HFFc6 (cell line): ENCODE measurements at places on chromosomes 3 and 15.

DNA sequence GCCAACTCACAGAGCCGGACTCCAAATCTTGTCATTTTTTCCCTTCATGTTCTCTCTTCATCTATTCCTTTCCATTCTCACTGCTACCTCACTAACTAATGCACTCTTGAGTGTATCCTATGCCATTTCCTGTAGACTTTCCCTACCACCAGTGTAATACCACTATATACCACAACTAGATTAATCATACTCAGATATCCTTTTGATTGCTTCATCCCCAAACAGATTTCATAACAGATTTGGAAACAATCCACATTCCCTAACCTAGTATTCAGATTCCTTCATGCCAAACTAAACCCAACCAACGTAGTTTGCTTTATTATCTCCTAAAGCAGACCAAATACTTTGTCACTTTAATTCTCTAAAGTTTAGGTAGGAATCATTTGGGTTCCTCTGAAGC is 2.6 kb upstream of the PLOD2 start:
- DNase-seq: peak; percentile 90

DNA sequence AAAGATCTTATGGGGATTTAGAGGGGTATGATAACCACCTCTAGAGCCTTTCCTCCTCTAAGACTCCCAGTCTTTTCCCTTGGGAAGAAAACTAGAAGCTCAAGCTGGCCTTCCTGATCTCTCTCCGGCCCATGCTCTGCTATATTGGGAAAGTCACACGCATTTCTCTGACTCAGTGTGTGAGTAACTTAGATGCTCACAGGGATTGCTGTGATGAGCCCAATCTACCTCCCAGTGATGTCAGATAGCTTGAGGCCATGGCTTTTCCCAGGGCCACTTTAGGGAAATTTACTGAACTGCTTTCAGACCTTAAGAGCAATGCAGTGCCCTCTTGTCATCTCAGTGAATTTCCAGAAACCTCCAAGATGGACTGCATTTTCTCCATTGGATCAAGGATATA is 8.6 kb upstream of the ST8SIA2 start:
- DNase-seq: peak; percentile 63

DNA sequence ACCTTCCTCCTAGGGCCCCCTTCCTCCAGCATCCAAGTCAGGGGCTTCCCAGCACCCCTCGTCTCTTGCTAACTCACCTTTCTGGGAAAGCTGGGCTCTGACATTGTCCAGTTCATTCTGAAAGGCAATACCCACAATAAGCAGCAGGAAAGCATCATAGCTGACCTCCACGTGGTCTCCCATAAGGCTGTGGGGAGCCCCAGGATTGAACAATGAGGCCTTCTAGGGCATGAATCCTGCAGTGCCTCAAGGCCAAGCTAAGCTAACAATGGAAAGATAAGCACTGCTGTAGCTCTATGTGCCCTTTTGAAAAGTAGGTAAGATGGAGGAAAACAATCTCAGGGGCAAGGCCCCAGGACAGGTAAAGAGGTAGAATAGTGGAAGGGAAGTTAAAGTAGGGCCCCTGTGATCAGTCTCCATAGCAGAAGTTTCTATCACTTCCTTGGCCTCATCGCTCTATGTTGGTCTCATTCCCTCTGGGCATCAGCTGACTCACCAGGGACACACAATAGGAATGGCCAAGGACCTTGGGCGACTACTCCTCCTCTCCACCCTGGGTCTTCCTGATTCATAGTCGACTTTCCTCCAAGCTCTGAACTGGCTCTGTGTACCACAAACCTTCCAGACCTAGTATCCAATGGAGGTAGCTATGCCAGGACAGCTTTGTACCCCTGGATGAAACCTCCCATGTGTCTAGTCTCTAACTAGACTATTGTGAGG is 11.7 kb downstream of the TRAIP start:
- no peak for DNase-seq

DNA sequence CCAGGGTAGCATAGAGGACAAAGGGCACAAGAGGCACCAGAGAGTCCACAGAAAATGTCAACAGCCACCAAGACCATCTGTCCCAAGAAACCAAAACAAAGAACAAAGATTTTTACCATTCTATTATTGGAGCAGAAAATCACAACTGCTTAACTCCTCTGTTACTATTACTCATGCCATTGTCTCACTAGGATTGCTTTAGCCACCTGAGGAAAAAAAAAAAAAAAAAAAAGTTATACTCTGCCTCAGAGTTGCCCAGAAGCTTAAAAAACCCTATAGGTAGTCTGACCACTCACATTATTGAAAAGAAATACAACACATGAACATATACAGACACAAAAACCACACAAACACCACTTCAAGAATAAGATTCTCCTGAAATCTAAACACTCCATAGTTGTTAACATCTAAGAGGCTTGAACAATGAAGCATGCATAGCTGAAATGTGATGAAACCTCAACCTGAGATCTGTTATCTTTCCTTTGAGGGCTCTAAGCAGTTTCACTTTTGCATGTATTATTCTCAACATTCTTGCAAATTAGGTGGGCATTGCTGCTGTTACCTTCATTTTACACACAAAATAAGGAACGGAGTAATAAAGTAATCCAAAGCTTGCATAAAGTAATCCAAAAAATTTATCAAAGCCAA is 85.4 kb downstream of the IGSF11 start:
- DNase-seq: no peak

DNA sequence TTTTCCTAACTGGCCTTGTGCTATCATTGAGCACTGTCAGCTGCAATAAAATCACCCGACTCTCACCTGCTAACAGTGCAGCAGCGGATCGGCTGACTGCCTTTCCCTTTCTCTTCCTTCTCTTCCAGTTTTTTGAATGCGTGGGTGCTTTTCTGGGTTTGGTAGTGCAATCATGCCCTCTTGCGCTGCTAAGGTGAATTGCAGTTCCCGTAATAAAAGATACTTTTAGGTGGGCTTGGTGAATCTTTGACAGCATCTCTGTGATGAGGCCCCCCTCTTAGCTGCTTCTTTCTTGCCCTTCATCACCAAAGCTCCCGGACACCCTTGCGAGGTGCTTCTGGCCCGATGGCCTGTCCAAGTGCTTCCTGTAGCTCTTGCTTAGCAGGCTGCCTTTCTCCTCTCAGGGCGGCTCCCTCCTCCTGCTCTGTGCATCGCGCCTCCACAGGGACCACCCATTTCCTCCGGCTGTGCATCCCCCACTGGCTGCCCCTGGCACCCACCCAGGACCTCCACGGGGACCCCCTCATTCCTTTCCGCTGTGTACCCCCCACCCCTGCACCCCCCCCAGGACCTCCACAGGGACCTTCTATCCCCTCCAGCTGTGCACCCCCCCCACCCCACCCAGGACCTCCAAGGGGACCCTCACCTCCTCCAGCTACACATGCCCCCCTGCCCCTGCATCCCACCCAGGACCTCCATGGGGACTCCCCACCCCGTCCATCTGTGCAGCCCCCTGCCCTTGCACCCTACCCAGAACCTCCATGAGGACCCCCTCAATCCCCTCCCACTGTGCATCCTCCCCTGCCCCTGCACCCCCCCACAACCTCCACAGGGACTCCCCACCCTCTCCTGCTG is 50.8 kb upstream of the RPL32 start:
- DNase-seq: peak; percentile 36
